ENCODE measurements at places on chromosomes 6 and 20. TPM values are rescaled to one million over a fixed set of nuclear protein-coding genes. Genes with fewer than 3 reads are reported as not detected.
A peak's percentile ranks its signal among the peaks of the same experiment; 100 is the strongest.

SLC52A3 gene
- total RNA-seq: 0.50 TPM

- no peak for DNase-seq
Measured at GRCh38 chr6:63600136-63600535, 27.9 kb downstream of the LOC128125822 start.

DNA sequence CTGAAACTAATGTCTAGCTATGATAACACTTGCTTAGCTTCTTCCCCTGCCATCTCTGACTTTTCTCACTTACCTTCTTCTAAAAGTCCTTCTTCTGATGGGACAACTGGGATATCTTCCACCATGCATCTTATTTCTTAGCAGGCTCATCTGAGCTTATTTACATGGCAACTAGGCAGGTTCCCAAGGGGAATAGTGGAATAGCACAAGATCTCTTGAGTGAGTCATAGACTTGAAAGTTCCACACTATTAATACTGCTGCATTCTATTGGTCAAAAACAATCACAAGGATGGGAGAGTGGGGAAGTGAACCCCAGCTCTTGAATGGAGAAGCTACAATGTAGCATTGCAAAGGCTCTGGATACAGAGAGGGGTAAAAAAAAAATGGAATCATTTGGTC, 142.1 kb downstream of the HAO1 start:
- no peak for DNase-seq

GRCh38 chr6:121333196-121333595, 1.1 kb downstream of the TBC1D32 start:
- no peak for DNase-seq

GRCh38 chr6:167708501-167709094, 118.1 kb upstream of the AFDN start:
- no peak for DNase-seq

OR12D3 gene
- total RNA-seq: not detected

- no peak for DNase-seq
Measured at GRCh38 chr6:111990214-111990613, 63.7 kb upstream of the CCN6 start.

GRCh38 chr6:119443993-119444641, 94.6 kb upstream of the MAN1A1 start:
- no peak for DNase-seq

NFATC2 gene
- total RNA-seq: 20.8 TPM

PCSK2 gene
- total RNA-seq: not detected

SLC12A5 gene
- 1.9 TPM for total RNA-seq

- DNase-seq: no peak
Measured at GRCh38 chr6:132934496-132934895, 120.1 kb downstream of the RPS12 start.

DNA sequence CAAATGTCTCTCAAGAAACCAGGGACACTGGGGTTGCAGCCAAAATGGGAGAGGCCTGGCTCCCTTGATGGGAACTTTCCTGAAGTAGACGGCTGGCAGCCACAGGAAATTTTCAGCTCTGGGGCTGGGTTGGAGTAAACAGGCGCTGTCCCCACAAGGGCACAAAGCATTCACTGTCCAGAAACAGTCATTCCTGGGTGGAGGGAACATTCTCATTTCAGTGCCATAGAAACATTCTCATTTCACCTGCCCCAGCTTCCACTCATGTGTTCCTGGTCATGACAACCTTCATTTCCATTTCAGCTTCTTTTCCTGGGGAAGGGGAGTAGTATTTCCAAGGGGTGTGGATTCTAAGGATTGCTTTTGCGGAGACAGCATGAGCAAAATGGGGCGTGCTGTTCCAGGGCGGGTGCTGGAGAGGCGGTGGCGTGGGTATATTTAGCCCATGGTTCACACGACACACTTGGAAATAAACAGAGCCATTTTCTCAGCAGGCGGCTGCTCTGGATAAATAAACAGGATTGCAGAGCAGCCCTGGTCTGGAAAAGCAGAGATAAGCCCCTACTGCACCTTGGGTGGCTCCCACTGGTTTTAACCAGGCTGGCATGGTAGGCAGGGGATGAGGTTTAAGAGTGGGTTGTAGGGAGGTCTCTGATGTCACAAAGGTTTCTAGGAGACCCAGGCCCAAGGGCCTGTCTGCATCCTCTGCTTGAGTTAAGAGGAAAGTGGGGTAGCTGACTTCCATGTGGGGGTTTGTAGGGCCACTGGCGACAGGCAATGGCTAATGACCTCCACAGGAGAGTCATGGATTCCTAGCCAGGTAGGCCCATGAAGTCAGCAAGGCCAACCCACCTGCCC, 32.9 kb downstream of the COX4I2 start:
- no peak for DNase-seq

GRCh38 chr6:132021552-132022375, 70.6 kb upstream of the CCN2 start:
- peak; percentile 33 for DNase-seq

DNA sequence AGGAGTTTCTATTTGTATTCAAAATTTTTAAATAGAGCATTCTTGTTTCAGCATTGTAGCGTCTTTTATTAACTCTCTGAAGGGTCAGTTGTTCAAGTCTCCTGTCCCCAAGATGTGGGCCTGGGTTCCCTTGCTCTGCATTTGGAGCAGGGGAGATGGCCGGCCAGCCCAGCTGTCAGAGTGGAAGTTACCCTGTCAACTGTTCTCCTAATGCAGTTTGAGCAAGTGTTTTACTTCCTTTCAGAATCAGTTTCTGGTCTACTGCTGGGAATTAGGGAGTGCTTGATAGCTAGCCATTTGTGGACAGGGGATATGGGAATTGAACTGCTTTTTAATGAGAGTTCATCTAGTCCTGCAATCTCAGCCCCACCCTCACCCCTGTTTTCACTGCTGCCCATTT, 116.6 kb downstream of the QKI start:
- no peak for DNase-seq

DNA sequence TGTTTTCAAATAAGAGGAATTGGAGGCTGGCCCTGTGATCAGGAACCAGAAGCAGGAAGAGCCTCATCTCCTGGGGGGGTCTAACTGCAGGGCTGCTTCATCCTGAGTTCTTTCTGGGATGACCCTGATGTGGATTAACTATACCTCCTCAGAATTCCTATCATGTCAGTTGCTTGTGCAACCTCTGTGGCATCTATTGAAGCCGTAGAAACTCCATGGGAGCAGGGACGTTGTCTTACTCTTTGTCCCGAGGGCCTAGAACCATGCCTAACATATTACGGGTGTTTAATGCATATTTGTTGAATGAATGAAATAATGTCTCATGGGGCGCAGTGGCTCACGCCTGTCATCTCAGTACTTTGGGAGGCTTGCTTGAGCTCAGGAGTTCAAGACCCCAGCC, 110.1 kb upstream of the AGPAT4 start:
- DNase-seq: no peak

DNA sequence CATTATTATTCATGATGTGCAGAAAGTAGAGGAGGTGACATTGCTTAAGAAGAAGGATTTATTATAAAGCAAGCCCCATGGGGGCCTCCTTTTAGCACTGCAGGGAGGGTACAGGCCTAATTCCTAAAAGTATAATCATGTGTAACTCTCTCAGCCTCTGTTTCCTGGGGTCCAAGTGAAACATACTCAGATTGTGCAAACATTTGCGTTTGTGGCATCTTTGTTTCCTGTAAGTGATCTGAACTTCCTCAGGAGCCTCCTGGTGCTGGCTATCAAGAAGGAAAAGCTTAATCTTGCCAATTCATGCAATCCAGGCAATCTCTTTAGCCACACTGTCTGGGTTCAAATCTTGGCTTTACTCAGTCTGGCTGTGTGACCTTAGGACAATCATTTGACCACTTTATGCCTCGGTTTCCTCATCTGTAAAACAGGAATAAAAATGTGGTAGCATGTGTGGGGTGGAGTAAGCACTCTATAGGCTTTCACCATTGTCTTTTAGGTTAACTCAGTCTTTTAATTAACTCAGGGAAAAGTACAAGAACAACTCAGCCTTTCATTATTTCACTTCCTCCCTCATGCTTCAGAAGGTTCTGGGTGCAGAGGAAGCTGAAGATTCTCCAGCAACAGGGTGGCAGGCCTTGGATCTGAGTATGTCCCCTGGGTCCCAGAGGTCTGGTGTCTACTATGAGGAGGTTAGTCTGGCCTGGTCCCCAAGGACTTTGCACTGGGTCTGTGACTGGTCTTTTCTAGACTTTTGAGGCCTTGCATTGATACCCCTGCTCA, 831 bp upstream of the SIRPB2 start:
- no peak for DNase-seq

BPIFA3 gene
- not detected for total RNA-seq
